Stimulated activated CD8-positive, alpha-beta memory T cell treated with anti-CD3 and anti-CD28 coated beads, Interleukin-12 subunit alpha, Interleukin-12 subunit beta, amount 100 ng/mL, for 4 hours (primary cell): ENCODE measurements at places on chromosomes 4 and X.

GRCh38 chr4:169810325-169811323 lies 52.9 kb upstream of the HPF1 start:
- no peak for DNase-seq

- DNase-seq = no peak
Measured at GRCh38 chr4:176565049-176565448, 227.7 kb downstream of the VEGFC start.

- DNase-seq = no peak
Measured at GRCh38 chr4:143363332-143363731, 26.7 kb downstream of the GAB1 start.

- no peak for DNase-seq
Measured at GRCh38 chr4:123452616-123453015, 56.0 kb downstream of the SPRY1 start.

DNA sequence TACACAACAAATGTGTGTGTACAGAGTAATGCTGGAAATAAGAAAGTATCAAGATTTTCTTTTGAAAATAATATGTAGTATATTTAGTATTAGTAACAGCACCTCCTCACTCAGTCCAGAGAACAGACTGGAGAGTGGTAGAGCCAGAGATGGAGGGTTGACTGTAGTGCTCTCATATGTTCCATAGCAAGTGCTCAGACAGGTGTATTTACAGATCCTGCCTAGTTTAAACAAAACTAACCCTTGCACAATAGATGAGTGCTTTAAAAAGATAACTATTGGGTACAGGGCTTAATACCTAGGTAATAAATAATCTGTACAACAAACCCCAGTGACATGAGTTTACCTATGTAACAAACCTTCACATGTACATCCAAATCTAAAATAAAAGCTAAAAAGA lies 381.0 kb upstream of the EMCN start:
- DNase-seq = no peak

- no peak for DNase-seq
Measured at GRCh38 chrX:155048977-155049619, 21.8 kb downstream of the CMC4 start.

- DNase-seq = no peak
Measured at GRCh38 chr4:92100975-92101374, 202.8 kb upstream of the GRID2 start.
